WTC11 (cell line): ENCODE measurements at places on chromosomes 12 and 14.

DNA sequence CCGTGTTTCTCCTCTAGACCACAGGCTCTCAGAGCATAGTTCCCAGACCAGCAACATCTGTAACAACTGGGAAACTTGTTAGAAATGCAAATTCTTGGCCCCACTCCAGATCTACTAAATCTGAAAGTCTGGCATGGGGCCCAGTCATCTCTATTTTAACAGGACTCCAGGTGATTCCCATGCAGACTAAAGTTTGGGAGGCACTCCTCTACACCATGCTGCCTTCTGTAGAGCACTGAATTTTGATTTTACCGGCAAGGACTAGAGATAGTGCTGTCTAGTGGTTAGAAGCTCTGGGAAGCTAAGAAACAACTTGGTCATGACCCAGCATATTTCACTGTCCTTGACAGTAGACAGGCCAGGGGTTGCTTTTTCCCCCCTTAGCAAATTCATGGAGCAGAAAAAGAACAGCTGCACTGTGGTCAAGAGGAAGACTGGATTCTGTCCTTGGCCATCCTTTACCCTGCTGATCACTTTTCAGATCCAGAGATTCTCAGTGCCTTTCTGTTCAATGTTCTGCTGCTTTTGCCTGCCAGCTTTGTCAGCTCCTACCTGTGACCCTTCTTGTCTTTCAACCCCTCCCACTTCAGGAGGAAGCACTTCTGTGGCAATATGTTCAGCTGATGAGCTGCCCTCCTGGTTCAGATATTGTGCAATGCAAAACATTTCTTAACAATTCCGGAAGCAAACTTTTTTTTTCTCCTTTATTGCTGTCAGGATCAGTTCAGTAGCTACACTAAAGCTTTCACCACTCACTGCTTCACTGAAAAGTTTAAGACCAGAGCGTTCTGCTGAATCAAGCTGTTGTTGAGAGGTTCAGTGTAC is 133.8 kb upstream of the NUDT4 start:
- no peak for DNase-seq

GRCh38 chr12:57474862-57475261 is 4.8 kb downstream of the ARHGAP9 start:
- DNase-seq = no peak

GRCh38 chr12:43282106-43282505 is 269.9 kb downstream of the ADAMTS20 start:
- DNase-seq = no peak

DNA sequence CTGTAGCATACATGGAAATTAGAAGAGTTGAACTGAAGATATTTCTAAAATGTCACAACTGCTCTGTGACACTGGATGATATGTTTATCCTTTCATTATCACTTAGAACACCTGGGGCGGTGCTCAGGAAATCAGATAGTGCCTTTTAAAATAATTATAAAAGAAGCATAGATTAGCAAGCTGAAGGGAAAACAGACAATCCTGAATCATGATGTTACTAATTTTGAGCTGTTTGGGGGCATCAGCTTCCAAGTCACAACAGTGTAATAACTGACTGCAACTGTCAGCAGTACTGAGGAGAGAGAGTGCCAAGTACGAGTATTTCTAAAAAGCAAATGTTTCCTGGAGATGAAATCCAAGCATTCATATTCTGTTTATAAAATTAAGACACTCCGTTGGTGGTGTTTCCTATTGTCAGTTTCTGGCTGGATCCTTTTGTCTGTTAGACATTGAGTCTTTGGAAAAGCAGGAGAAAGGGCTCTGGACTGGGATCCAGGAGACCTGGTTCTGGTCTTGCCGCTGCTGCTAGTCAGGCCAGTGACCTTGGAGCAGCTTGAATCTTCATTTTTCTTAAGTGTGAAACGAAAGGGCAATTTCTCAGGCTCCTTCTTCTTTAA is 380.1 kb downstream of the EGLN3 start:
- no peak for DNase-seq

DNA sequence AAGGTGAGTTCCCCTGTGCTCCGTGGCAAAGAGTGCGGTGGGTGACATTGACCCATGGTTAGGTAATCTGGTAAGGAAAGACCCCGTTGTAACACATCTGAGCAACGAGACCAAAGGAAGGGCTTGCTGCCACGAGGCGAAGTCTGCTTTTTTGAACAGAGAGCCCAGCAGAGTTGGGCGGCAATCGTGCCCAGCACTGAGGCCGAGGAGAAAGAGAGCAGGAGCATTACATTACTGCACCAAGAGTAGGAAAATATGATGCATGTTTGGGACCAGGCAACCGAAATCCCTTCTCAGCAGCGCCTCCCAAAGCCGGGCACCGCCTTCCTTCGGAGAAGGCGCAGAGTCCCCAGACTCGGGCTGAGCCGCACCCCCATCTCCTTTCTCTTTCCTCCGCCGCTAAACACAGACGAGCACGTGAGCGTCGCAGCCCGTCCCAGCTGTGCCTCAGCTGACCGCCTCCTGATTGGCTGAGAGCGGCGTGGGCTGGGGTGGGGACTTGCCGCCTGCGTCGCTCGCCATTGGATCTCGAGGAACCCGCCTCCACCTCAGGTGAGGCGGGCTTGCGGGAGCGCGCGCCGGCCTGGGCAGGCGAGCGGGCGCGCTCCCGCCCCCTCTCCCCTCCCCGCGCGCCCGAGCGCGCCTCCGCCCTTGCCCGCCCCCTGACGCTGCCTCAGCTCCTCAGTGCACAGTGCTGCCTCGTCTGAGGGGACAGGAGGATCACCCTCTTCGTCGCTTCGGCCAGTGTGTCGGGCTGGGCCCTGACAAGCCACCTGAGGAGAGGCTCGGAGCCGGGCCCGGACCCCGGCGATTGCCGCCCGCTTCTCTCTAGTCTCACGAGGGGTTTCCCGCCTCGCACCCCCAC is at the start of gene HIF1A:
TSS of gene HIF1A (plus strand) at position 684 of the 865 bp plus-strand sequence. CDS start 292 bp downstream, outside the sequence.
- DNase-seq = peak; percentile 97

- no peak for DNase-seq
These were observed 24.0 kb upstream of the ZDHHC17 start for GRCh38 chr12:76739896-76740295.

DNA sequence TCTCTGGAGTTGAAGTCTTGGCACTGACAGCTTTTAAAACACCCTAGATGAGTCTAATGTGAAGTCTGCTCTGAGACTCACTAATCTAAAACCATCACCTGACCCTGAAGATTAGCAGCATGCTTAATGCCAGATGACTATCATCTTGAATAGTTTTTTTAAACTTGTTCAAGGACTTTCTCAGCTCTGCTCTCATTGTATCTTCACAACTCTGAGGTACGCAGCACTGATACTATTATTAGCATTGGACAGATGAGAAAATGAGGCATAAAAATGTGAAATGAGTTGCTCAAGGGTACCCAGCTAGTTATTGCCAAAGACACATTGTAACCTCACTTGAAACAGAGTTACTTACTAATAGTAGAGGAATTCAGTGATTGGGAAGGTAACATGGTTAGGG is 4.8 kb downstream of the SLC38A1 start:
- no peak for DNase-seq

DNA sequence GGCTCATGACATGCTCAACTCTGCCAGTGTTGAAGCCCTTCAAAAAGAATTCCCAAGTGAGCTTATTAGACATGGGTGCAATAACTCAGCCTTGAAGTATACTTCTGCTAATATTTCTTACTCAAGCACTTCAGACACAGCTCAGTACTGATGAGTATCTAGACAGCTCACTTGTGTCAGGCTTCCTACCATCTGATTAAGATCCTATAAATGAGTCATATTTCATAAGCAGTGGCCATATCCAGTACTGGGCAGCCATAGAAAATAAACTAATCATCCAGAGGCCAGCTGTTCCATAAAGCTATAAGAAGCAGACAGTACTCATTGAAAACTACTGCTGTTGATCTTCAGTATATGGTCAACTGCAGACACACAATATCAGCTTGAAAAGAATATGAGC is 12.9 kb downstream of the FSCB start:
- DNase-seq = no peak

- DNase-seq = no peak
These were observed at the start of gene SRGAP1 for GRCh38 chr12:63844391-63845341. TSS of gene SRGAP1 (plus strand) at chr12:63844700. CDS start at chr12:63844817, 117 bp downstream.

- DNase-seq = no peak
These were observed 4.3 kb upstream of the NIN start for GRCh38 chr14:50835280-50835679.
